Thoracic aorta (tissue), 2 donors: ENCODE measurements at places on chromosomes 12 and 14. TPM values are rescaled to one million over a fixed set of nuclear protein-coding genes. Genes with fewer than 3 reads are reported as not detected.

Gene KLHL33
- 0.14 TPM for total RNA-seq

Gene LALBA
- not detected for total RNA-seq

Gene PPP1R36
- total RNA-seq: not detected

Gene TPPP2
- not detected for total RNA-seq

Gene C12orf60
- total RNA-seq: 0.27 TPM

Gene CLEC7A
- 22.6 TPM for total RNA-seq

Gene FAM181A
- total RNA-seq: not detected

Gene ADAMTS20
- not detected for total RNA-seq

Gene ATXN7L3B
- total RNA-seq: 19.4 TPM

Gene DNAH10
- under 0.01 TPM for total RNA-seq

Gene GLI1
- total RNA-seq: 1.7 TPM

Gene RGS6
- total RNA-seq: 4.7 TPM

Gene HOXC6
- total RNA-seq: not detected

Gene GPR84
- total RNA-seq: 2.3 TPM

GRCh38 chr12:99053616-99054362 lies 408.7 kb downstream of the APAF1 start:
- H3K36me3 ChIP-seq: no peaks in the 10 kb centered on the region
- no peak for DNase-seq
- H3K4me3 ChIP-seq: no peak overlapping the region
- no peaks in the 10 kb centered on the region for H3K4me1 ChIP-seq

- no peak for DNase-seq
- H3K36me3 ChIP-seq: no peaks in the 10 kb centered on the region
- no peak overlapping the region for H3K27ac ChIP-seq
- H3K27me3 ChIP-seq: no peaks in the 10 kb centered on the region
- peaks cover 12% of the 10 kb centered on the region for H3K4me1 ChIP-seq
- no peak overlapping the region for H3K4me3 ChIP-seq
Observed at GRCh38 chr12:15756822-15757221, 32.4 kb downstream of the EPS8 start.

DNA sequence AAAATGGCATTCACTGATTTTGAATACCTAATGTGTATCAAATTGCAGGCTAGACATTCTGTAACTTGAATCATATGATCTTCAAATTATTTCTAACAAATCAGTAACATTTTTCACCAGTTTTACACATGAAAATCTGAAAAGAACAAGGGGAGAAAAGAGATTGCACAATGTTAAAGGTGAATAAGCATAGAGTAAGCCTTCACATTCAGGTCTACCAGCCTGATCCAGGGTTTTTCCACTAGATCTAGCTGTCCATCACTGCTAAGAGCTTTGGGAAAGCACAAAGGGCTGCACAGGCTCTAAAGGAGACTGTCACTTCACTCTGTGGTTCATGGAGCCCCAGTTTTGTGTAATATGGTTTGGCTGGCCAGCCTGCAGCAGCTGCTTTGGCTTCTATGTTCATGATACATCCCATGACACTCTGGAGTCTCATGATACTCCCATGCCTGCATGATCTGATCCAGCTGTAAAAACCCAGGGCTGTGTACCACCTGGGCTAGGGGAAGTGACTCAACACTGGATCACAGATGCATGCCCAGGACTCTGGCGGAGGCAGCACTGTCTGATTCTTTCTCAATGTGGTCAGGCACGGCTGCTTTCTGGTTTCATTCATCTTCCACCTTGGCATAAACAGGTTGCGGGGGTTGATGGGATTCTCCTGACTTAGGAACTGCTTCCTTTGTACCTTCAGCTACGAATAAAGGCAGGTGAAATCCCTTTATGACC lies 859.7 kb downstream of the GALC start:
- H3K27me3 ChIP-seq: no peaks in the 10 kb centered on the region
- H3K4me1 ChIP-seq: no peaks in the 10 kb centered on the region
- H3K4me3 ChIP-seq: no peak overlapping the region
- H3K36me3 ChIP-seq: no peaks in the 10 kb centered on the region
- no peak overlapping the region for H3K27ac ChIP-seq
- DNase-seq: no peak

GRCh38 chr12:89173096-89173495 lies 179.2 kb downstream of the DUSP6 start:
- H3K27ac ChIP-seq: no peak overlapping the region
- no peak for DNase-seq
- no peaks in the 10 kb centered on the region for H3K36me3 ChIP-seq
- no peaks in the 10 kb centered on the region for H3K27me3 ChIP-seq
- H3K4me3 ChIP-seq: no peak overlapping the region

DNA sequence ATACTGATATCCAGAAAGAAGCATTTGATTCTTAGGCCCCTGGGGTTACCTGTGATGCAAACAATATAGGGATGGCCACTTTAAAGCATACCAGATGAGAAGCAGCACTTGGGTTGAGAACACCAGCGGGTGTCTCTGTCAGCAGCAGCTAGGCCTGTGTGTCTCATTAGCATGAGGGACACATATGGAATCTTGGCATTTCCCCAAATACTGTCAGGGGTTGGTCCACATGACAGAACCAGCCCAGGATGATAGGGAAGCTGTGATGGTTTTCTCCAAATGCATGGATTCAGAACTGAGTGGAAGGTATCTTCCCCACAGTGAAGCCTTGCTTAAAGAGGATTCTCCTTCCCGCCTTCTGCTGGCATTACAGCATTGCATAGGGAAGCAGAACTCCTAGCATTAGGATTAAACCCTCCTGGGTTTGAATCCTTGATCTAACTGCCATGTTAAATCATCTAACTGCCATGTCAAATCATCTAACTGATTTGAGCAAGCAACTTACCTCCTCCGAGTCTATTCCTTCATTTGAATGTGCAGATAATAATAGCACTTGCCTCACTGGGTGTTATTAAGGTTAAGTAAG lies 111.5 kb upstream of the WSCD2 start:
- no peaks in the 10 kb centered on the region for H3K36me3 ChIP-seq
- H3K27ac ChIP-seq: no peak overlapping the region
- no peak overlapping the region for H3K4me3 ChIP-seq
- peaks cover 19% of the 10 kb centered on the region for H3K4me1 ChIP-seq
- H3K27me3 ChIP-seq: no peaks in the 10 kb centered on the region

GRCh38 chr14:90924621-90925340 lies 108.6 kb upstream of the TTC7B start:
- H3K27ac ChIP-seq: no peak overlapping the region
- DNase-seq: no peak
- H3K4me3 ChIP-seq: no peak overlapping the region
- H3K27me3 ChIP-seq: no peaks in the 10 kb centered on the region

GRCh38 chr14:64265222-64265621 lies 28.9 kb downstream of the ESR2 start:
- no peak overlapping the region for H3K27ac ChIP-seq
- H3K36me3 ChIP-seq: no peaks in the 10 kb centered on the region
- no peak for DNase-seq
- H3K27me3 ChIP-seq: no peaks in the 10 kb centered on the region
- no peak overlapping the region for H3K4me3 ChIP-seq

DNA sequence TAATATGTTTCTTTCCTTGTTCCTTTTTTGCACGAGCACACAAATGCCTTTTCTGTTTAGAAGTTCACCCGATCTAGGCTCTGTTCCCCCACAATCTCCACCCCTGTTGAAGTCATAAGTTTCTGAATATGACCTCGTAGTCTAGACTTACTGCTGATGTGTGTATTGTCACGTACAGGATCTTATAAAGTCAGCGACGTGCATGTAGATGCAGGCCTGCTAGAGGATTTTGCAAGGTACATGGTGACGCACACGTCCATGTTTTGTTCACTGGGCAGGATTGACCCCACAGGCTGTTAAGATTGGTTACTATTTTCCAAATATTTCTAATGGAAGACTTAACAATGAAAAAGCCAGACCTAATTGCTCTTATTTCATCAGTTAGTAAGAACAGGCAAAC lies 46.2 kb upstream of the CCDC91 start:
- no peaks in the 10 kb centered on the region for H3K4me1 ChIP-seq
- no peaks in the 10 kb centered on the region for H3K36me3 ChIP-seq
- H3K27me3 ChIP-seq: no peaks in the 10 kb centered on the region
- no peak for DNase-seq
- no peak overlapping the region for H3K4me3 ChIP-seq

- no peak overlapping the region for H3K4me3 ChIP-seq
- no peaks in the 10 kb centered on the region for H3K36me3 ChIP-seq
- no peak for DNase-seq
- no peak overlapping the region for H3K27ac ChIP-seq
- no peaks in the 10 kb centered on the region for H3K27me3 ChIP-seq
Observed at GRCh38 chr12:63889721-63890509, 45.4 kb downstream of the SRGAP1 start.

GRCh38 chr12:70252832-70253231 lies 9.6 kb downstream of the CNOT2 start:
- H3K4me3 ChIP-seq: no peak overlapping the region
- no peak overlapping the region for H3K27ac ChIP-seq
- H3K27me3 ChIP-seq: no peaks in the 10 kb centered on the region
- DNase-seq: no peak
- peaks cover 29% of the 10 kb centered on the region for H3K4me1 ChIP-seq

GRCh38 chr14:80456209-80456608 lies 244.9 kb upstream of the DIO2 start:
- no peak for DNase-seq
- no peak overlapping the region for H3K27ac ChIP-seq
- no peak overlapping the region for H3K4me3 ChIP-seq
- no peaks in the 10 kb centered on the region for H3K27me3 ChIP-seq

- no peaks in the 10 kb centered on the region for H3K36me3 ChIP-seq
- no peak overlapping the region for H3K4me3 ChIP-seq
Observed at GRCh38 chr12:48413388-48413787, 59.0 kb upstream of the ANP32D start.

DNA sequence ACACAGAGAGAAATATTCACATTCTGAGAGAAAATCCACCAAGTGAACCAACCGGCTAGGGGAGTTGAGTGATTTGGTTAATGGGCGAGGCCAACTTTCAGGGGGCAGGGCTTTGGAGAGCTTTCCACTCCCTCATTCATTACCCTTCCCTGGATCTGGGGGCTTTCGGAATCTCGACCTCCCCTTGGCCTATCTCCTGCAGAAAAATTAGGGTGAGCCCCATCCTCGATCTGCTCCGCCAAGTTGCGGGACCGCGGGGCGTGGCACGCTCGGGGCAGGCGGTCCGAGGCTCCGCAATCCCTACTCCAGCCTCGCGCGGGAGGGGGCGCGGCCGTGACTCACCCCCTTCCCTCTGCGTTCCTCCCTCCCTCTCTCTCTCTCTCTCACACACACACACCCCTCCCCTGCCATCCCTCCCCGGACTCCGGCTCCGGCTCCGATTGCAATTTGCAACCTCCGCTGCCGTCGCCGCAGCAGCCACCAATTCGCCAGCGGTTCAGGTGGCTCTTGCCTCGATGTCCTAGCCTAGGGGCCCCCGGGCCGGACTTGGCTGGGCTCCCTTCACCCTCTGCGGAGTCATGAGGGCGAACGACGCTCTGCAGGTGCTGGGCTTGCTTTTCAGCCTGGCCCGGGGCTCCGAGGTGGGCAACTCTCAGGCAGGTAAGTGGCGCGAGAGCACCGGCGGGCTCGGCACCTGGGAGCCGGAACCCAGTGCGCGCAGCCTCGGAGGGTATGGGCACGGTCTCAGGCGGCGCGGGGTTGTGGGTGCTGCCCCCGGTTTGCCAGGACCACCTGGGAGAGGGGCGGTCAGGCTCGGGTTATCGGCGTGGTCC lies at the start of gene ERBB3:
Gene ERBB3 (plus strand): TSS at position 443 of the 833 bp plus-strand sequence. CDS start 136 bp downstream, at position 579.
- H3K27me3 ChIP-seq: no peaks in the 10 kb centered on the region
- peak within 1 kb of the TSS; percentile 62 for H3K27ac ChIP-seq
- H3K4me1 ChIP-seq: peaks cover 5% of the 10 kb centered on the region
- DNase-seq: peak; percentile 59
- H3K4me3 ChIP-seq: peak within 1 kb of the TSS; percentile 79

DNA sequence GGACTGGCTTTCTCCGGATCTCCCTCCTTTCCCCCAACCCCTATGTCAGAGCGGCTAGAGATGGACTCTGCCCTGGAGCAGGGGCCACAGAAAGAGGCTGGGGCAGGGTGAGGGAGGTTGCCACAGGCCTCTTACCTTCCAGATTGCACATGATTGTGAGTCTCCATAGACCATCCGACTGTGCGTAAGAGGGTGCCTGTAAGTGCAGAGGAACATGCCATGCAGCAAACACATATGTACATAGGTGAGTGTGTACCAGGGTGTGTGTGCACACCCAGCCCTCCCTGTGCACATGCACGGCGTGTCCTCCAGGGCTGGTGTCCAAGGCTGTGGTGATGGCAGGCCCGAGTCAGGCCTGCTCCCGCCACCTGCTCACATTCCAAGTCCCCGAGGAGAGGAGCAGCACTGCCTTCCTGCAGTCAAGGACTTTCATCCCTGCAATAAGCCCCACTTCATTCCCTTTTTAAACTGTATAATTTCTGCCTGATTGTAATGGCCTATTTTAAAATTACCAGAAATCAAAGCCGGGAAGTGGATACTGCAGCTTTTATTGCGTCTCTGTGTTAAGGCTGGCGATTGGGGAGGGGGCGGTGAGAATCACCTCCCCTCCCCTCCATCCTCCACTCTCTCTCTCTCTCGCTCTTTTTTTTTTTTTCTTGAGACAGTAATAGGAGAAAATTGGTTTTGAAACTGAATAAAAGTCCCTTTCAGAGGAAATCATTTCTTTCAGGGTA lies 28.5 kb downstream of the FAM222A start:
- H3K36me3 ChIP-seq: no peaks in the 10 kb centered on the region
- H3K4me1 ChIP-seq: no peaks in the 10 kb centered on the region
- H3K27ac ChIP-seq: no peak overlapping the region
- H3K4me3 ChIP-seq: no peak overlapping the region
- peaks cover 2% of the 10 kb centered on the region for H3K27me3 ChIP-seq

GRCh38 chr14:100865682-100866591 lies 37.6 kb downstream of the RTL1 start:
- no peaks in the 10 kb centered on the region for H3K36me3 ChIP-seq
- no peaks in the 10 kb centered on the region for H3K4me1 ChIP-seq
- H3K27me3 ChIP-seq: no peaks in the 10 kb centered on the region
- no peak overlapping the region for H3K4me3 ChIP-seq
